ENCODE measurements at places on chromosomes 12 and 14.

GRCh38 chr12:4850857-4851380, 58.8 kb upstream of the KCNA1 start:
- no peak for DNase-seq

DNA sequence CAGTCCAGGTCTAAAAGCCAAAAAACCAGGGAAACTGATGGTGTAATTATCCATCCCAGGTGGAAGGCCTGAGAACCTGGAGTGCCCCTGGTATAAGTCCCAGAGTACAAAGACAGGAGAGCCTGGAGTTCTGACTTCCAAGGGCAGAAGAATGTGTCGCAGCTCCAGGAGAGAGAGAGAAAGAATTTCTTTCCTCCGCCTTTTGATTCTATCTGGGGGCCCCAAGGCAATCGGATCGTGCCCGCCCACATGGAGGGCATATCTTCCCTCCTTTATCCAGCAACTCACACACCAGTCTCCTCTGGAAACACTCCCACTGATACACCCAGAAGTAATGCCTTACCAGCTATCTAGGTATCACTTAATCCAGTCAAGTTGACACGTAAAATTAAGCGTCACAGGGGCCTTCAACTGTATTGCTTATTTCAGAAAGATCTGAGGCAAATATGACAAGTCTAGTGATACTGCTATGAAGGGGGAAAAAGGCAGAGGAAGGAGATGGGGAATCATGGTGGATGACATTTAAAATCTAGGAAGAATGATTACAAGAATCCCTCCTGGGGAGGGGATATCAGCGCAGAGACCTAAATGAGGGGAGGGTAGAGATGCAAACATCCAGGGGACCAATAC, 30.5 kb upstream of the LRP6 start:
- no peak for DNase-seq

DNA sequence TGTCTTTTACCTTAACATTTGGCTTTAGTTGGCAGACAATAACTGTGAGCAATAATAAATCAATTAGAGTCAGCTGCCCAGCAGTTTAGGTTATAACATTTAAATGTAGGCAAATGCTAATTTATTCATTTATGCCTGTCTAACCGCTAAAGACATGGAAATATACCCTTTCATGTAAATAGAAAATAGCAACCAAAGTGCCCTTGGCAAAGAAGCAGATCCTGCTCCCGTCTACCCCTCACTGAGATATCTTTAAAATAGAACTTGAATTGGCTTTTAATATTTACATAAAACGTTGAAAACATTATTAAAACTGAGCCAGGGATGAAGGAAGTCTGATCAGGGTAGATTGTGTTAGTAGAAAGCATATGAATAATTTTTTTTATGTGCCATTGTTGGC, 67.3 kb downstream of the ATP23 start:
- no peak for DNase-seq

- peak; percentile 56 for DNase-seq
Observed at GRCh38 chr14:42110167-42110566, 503.5 kb downstream of the LRFN5 start.

GRCh38 chr14:34937876-34938275, 44.9 kb upstream of the SRP54 start:
- no peak for DNase-seq

DNA sequence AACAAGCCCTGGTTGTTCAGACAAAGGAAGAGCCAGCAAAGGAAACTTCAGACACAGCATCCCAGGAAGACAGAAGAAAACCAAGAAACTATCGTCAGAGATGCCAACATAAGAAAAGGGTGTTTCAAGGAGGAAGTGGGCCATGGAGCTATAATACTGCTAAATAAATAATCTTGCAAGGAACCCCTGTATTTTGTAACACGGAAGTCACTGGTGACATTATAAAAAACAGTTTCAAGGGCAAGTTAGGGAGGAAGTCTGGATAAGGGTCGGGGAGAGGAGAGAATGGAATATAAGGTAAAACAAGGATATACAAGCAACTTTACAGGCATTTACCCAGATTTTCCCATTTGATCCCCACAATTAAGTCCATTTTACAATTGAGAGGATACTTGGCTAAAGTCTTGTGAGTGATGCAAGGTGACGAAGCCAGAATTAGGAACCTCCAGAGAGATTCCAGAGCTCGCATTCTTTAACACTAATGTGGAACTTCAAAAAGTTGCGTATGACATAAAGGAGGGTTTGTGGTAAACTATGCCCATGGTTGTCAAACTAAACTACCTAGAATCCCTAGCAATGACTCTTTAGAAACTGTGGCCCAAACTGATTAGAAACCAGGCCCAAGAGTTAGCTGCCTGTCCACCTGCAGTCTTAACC, 46.4 kb downstream of the PPM1H start:
- no peak for DNase-seq

DNA sequence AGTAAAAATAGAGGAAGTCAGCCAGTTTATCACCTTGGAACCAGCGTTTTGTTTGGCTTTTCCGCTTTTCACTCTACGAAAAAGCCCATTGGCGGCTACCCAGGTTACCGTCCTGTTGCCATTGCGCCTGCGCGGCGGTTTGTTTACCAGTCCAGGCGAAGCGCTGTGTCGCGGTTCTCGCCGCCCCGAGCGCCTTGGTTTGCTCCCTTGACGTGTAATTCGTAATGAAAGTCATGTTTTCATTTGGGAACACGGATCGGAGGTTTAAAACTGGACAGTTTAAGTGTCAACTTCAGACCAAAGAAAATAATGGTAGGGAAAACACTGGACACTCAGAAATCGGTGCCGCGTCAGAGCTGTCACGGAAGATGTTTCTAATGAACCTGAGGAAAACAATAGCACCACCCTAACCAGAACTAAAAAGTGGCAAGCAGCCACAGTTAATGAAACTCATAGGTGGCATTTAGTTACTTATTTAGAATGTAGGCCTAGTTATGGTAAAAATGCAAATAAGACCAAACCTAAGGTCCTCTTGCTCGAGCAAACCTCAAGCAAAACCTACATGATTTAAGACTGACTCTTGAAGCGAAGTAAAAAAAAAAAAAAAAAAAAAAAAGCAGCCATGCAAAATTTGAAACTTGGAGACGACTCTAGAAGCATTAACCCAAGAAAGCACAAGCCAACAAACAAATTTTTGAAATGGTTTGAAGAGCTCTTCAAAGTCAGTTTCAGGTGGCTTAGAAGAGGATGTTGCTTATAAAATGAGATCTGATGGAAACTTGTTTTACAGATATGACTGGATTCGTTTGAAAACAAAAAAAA, 790 bp upstream of the GPR19 start:
- peak; percentile 58 for DNase-seq

GRCh38 chr14:68789821-68790643, 2.8 kb downstream of the ZFP36L1 start:
- DNase-seq = no peak

- no peak for DNase-seq
Observed at GRCh38 chr14:26522967-26523366, 74.9 kb downstream of the NOVA1 start.

DNA sequence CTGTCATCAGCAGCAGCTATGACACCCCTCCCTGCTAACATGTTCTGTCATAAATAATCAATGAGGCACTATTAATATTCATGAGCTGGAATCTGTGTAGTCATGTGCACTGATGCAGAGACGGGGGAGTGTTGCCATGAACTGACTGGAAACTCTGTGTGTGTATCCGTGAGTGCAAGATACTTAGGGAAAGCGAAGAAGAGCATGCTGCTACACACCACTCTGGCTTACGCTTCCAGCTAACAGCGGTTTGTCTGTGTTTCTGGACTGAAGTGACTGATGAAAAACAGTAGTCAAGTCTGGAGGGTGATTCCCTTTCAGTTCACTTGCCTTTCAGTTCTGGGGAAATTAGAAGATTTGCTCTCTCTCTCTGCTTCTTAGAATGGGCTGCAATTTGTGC, 249.4 kb downstream of the PDZRN4 start:
- no peak for DNase-seq

GRCh38 chr12:52677671-52678070, 2.5 kb downstream of the KRT1 start:
- DNase-seq = no peak

- DNase-seq = no peak
Observed at GRCh38 chr14:57391517-57392195, 1.3 kb downstream of the NAA30 start.

DNA sequence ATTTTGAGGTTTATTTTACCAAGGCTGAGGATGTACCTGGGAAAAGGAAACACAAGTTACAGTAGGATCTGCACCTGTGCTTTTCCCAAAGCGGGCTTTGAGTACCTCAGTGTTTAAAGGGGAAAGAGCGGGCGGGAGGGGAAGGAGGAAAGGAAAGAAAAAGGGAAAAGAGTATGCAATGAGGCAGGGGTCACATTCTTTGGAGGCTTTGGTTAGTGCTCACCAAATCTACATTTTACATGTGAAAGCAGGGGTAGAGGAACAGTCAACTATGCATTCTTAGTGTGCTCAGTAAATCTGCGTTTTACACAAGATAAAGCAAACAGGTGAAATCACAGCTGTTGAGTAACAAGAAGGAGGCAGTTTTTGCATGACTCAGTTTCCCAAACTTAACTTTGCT, 242.2 kb downstream of the TMEM132C start:
- no peak for DNase-seq

- no peak for DNase-seq
Observed at GRCh38 chr14:100803226-100803625, 22.7 kb upstream of the MEG3 start.
